Naive thymus-derived CD4-positive, alpha-beta T cell (primary cell): ENCODE measurements at places on chromosomes 6 and 20. TPM values are rescaled to one million over a fixed set of nuclear protein-coding genes. Genes with fewer than 3 reads are reported as not detected.

The CCN5 gene
- not detected for total RNA-seq

The KHDC1L gene
- 0.38 TPM in 1 of 2 replicates, not detected in the other for total RNA-seq

The ACOT8 gene
- 29.2 TPM for total RNA-seq

The TGM2 gene
- total RNA-seq, result 0.11 TPM

The CST2 gene
- not detected in 2 replicates for total RNA-seq

The MOXD1 gene
- not detected for total RNA-seq

The AURKA gene
- total RNA-seq, result 1.4 TPM

The ZNF334 gene
- total RNA-seq, result 0.50 TPM

DNA sequence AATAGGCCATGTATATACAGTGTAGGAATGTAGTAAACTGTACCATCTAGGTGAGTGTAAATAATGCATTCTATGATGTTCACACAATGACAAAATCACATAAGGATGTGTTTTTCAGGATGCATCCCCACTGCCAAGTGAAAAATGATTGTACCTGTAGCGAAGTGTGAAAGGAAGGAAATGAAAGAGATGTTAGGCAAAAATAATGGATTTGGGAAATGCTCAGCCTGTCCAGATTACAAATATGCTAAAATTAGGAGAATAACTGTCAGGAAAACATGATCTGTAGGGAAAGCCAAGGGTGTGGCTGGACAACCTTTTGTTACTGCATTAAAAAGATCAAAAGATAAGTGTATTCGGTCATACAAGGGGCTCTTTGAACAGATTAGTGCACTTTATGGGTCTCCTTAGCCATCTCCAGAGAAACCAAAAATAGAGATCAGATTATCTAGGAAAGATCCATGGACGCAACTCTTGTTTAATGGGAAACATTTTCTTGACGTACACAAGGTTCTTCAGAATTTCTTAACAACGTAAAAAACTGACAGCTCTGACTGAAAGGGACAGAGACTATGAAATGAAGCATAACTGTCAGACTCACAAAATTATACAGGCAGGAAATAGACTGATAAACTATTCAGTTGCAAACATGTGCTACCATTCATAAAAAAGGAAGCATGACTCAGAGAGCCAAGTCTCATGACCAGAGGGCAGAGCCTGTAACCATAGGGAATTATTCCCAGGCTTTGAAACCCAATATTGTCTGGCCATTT, 253.6 kb upstream of the RAB32 start:
- no peak for DNase-seq

- no peak for DNase-seq
Measured at GRCh38 chr6:132768051-132768517, 10.4 kb upstream of the VNN2 start.

GRCh38 chr6:28383235-28384142, 16.1 kb downstream of the ZSCAN12 start:
- peak; percentile 27 for DNase-seq

DNA sequence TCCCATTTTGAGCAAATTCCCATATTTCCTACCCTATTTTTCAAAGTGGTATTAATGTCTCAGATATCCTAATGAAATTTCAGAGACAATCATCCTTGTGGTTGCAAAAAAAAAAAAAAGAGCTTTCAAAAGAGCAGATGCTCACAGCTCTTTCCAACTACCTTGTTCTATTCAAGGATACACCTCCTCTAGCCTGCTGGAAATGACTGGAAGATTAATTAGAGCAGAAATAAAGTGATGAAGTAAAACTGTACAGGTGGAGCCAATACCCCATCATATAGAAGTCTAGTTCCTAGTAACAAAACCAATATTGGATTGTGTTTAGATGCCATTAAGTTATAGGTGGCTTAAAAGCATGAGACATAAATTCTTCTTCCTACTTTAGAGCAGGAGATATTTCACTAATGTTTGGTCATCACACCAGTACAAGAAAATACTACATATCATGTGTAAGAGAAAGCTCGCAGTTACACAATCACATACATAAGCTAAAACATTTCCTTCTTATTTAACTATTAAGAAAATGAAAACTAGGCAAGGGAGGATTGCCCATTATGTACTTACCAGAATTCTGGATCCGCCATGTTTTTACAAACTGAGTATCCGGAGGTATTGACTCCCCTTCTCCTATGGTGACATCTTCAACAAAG, 42.4 kb downstream of the ILRUN start:
- DNase-seq, result no peak

DNA sequence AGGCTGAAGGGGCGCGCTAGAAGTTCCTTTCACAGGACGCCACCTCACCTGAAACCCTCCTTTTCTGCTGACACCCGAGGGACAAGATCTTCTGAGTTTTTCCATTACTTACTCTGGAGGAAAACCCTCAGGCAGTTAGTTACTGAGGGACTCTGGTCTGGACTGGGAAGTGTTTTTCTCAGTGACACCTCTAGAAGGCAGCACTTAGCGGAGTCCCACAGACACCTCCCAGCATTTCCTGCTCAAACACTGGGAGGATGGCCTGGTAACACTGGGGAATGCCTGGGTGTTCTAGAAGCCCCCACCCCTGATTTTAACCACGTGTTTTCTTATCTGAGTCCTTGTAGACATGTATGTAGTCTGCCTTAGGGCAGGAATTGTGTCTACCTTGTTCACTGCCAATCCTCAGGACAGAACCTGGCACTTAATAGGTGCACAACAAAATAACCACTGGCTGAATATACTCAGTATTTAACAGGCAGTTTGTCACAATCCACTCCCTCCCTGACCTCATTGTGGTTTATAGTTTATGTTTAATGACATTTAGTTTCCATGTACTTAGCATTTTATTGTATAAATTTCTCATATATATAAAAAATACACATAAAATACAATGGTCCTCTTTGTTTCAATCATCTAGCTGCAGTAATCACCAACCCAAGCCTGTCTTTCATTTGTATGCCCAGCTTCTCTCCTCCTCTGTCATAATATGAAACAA, 4.8 kb downstream of the GSTA3 start:
- DNase-seq, result no peak

DNA sequence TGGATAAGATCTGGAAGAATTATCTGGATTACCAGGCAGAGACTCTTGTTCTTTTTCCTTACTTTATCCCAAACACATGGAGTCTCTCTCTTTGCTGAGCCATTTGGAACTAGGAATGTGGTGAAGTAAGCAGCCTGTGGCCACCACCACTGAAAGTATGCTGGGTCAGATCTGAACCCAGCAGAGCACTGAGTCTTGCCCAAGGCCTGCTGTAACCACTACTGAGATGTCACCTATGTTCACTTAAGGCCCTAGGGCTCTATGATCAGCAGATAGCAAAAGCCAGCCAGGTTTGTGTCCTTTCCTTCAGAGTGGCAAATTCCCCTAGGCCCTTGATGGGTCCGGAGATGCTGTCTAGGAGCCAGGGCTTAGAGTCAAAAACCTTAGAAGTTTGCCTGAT, 103.3 kb upstream of the PLN start:
- no peak for DNase-seq

DNA sequence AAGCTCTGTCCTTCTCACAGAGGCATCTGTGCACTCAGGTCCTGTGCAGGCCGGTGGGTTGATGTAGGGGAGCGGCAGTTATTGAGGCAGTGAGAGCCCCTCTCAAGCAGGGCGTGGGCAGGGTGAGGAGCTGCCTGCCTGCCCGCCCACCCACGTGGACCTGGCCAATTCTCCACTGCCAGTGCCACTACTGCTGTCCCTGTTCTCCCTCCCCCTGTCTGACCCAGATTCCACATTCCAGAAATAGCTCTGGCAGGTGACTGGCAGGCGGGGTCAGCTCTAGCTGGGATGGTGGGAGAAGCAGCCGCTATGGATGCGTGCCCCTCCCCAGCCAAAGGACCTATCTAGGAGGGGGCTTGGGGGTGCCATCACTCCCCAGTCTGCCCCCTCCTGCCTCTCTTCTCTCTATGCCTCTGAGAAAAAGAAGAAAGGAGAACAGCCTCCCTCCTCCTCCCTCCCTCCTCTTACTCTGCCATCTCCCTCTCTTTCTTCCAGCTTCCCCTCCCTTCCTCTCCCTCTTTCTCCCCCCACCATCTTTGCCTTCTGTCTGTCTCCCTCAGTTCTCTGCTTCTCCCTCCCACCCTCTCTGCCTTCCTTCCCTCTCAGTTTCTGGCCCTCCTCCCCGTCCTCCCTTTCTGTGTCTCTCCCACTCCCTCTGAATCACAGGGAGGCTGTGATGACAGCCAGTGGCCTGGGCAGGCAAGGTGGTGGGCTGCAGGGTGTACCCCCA, 86.5 kb upstream of the MYL9 start:
- no peak for DNase-seq

DNA sequence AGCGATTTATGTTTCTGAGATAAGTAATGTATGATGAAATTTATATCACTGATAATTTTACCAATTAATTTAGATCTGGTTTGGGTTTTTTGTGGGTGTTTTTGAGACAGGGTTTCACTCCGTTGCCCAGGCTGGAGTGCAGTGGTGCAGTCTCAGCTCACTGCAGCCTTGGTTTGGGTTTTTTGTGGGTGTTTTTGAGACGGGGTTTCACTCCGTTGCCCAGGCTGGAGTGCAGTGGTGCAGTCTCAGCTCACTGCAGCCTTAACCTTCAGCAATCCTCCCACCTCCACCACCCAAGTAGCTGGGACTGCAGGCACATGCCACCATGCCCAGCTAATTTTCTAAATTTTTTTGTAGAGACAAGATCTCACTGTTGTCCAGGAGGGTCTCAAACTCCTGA, 13.0 kb downstream of the MRS2 start:
- no peak for DNase-seq

- DNase-seq, result no peak
Measured at GRCh38 chr20:40983898-40984297, 44.7 kb upstream of the TOP1 start.

GRCh38 chr20:19121916-19122315, 90.5 kb upstream of the SLC24A3 start:
- no peak for DNase-seq

GRCh38 chr6:39083231-39083634, 31.8 kb downstream of the SAYSD1 start:
- no peak for DNase-seq

GRCh38 chr6:137271245-137272183, 52.3 kb upstream of the IFNGR1 start:
- DNase-seq, result no peak

GRCh38 chr6:29728875-29729270, 5.6 kb downstream of the HLA-F start:
- no peak for DNase-seq

DNA sequence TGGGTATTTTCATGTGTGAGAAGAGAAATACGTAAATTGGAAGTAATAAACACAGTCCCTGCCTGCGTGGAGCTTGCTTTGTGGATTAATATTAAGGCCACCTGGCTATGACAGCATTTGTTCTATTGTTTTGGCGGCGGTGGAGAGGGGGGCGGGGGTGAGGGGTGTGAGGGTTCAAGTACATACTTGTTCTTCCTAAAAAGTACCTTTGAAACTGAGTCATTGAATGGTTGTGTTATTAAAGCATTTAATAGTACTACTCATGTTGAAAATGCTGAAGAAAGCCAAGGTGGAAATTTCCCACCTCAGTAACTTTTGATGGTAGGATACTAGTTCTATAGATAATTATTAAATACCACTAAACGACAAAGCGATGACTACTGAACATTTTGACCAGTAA, 95.0 kb downstream of the FOXC1 start:
- no peak for DNase-seq

- DNase-seq, result peak; percentile 60
Measured at GRCh38 chr20:46132705-46133120, 14.6 kb downstream of the CD40 start.

DNA sequence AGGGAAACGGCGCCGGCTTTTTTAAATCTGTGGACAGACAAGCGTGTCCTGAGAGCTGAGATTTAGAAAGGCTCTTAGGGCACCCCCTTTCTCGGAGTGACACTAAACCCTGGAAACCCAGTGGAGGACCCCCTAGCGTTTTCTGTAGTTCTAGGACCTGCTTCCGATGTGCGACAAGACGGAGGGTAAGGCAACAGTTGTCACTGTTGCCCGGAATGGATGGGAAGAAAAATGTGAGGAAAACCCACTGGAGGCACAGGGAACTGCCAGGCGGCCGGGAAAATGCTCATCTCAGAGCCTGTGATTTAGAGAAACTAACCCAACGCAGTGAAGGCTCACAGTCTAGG, 551 bp upstream of the ATP5F1E start:
- DNase-seq, result no peak

- DNase-seq, result no peak
Measured at GRCh38 chr6:143746202-143747119, 68.7 kb downstream of the PHACTR2 start.
